ENCODE measurements at places on chromosomes 4 and X. TPM values are rescaled to one million over a fixed set of nuclear protein-coding genes. Genes with fewer than 3 reads are reported as not detected.

- DNase-seq, result no peak
- H3K27me3 ChIP-seq, result no peaks in the 10 kb centered on the region
- H3K4me3 ChIP-seq, result no peak overlapping the region
- no peaks in the 10 kb centered on the region for H3K36me3 ChIP-seq
- peak overlapping the region; percentile 79 for H3K27ac ChIP-seq
These were observed 7.5 kb upstream of the LETM1 start for GRCh38 chr4:1863297-1864033.

- no peak overlapping the region for H3K27ac ChIP-seq
- no peaks in the 10 kb centered on the region for H3K36me3 ChIP-seq
- H3K4me3 ChIP-seq, result no peak overlapping the region
- peaks cover 4% of the 10 kb centered on the region for H3K4me1 ChIP-seq
- H3K27me3 ChIP-seq, result no peaks in the 10 kb centered on the region
These were observed 48.1 kb downstream of the FNIP2 start for GRCh38 chr4:158816955-158817354.

- H3K4me3 ChIP-seq, result no peak overlapping the region
- no peak overlapping the region for H3K27ac ChIP-seq
- no peaks in the 10 kb centered on the region for H3K27me3 ChIP-seq
- no peak for DNase-seq
- H3K4me1 ChIP-seq, result no peaks in the 10 kb centered on the region
These were observed 65.8 kb downstream of the RGS12 start for GRCh38 chr4:3358656-3359055.

- no peak overlapping the region for H3K27ac ChIP-seq
- no peaks in the 10 kb centered on the region for H3K36me3 ChIP-seq
- no peaks in the 10 kb centered on the region for H3K4me1 ChIP-seq
- no peaks in the 10 kb centered on the region for H3K27me3 ChIP-seq
- DNase-seq, result no peak
These were observed 1333.9 kb upstream of the TENM3 start for GRCh38 chr4:180909279-180909678.

Gene FANCB
- polyA plus RNA-seq, result 0.49 TPM

DNA sequence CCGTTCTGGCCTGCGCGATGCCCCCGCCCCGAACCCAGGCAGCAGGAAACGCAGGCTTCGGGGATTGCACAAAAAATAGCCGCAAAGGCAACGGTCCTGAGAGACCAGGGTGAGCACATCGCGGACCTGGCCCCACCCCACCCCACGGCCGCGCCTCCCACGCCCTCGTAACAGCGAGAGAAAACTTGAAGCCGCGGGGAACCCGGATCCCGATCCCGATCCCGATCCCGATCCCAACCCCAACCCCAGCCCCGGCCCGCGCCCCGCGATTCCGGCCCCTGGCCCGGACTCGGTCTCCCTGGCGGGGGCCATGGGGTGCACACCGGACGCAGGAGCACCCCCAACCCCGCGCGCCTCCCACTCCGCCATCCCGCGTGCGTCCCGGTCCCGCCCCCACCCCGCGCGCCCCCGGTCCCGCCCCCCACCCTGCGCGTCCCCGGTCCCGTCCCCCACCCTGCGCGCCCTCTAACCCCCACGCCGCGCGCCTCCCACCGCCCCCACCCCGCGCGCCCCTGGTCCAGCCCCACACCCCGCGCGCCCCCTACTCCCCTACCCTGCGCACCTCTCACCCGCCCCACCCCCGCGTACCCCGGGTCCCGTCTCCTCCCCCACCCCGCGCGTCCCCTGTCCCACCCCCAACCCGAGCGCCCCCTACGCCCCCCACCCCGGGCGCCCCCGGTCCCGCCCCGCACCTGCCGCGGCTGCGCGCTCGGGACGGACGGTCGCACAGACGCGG lies 29.0 kb downstream of the NOP14 start:
- peaks cover 23% of the 10 kb centered on the region for H3K4me1 ChIP-seq
- peak; percentile 45 for DNase-seq
- peak overlapping the region; percentile 33 for H3K27ac ChIP-seq

Gene PLAC8
- 106 TPM for polyA plus RNA-seq

- H3K27ac ChIP-seq, result no peak overlapping the region
- DNase-seq, result no peak
- H3K4me1 ChIP-seq, result peaks cover 6% of the 10 kb centered on the region
- no peak overlapping the region for H3K4me3 ChIP-seq
- H3K36me3 ChIP-seq, result no peaks in the 10 kb centered on the region
These were observed 57.5 kb downstream of the HADH start for GRCh38 chr4:108047199-108047598.

DNA sequence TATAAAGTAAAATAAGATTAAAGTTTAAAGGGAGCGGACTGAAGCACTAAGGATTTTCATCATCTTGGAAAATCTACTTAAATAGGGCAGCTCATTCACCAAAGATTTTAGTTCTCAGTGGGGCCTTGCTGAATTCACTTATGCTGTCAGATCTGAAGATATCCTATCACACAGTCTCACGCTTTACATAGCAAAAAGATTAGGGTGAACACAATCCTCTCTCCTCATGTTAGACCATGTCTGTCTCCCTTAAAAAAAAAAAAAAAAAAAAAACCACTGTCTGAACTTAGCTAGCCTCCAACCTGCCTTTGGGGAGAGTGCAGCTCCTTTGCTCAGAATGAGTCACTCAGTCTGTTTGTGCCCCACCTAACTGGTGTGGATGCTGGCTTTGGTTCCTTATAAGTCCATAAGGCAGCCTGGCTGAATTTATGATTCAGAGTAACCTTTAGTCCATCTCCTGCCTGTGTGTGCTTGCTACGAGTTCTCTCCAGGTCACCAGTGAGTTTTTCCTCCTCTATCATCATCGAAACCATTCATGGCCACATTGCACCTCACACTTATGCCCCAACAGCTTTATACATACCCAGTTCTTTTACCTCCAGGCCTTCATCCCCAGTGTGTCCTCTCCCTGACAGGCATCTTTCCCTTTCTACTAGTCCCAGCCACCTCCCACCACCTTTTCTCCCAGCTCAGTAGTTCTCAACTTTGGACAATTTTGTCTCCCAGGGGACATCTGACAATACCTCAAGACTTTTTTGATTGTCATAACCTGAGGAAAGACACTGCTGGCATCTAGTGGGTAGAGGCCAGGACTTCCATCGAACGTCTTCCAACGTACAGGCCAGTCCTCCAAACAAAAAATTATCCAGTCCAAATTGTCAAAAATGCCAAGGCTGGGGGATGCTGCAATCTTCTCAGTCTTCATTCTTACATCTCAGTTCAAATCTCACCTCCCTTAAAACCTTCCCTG lies 220.7 kb upstream of the EMCN start:
- DNase-seq, result peak; percentile 94
- no peaks in the 10 kb centered on the region for H3K4me1 ChIP-seq
- H3K27ac ChIP-seq, result no peak overlapping the region
- H3K36me3 ChIP-seq, result no peaks in the 10 kb centered on the region

GRCh38 chrX:132488180-132488705 lies 595 bp downstream of the MBNL3 start:
- no peaks in the 10 kb centered on the region for H3K4me1 ChIP-seq
- H3K27me3 ChIP-seq, result no peaks in the 10 kb centered on the region
- peak overlapping the region; percentile 64 for H3K4me3 ChIP-seq
- peak; percentile 27 for DNase-seq
- H3K27ac ChIP-seq, result peak overlapping the region; percentile 95
- no peaks in the 10 kb centered on the region for H3K36me3 ChIP-seq
